Activated CD4-positive, alpha-beta T cell treated with anti-CD3 and anti-CD28 coated beads for 4 hours (primary cell): ENCODE measurements at places on chromosomes 5 and 9.

DNA sequence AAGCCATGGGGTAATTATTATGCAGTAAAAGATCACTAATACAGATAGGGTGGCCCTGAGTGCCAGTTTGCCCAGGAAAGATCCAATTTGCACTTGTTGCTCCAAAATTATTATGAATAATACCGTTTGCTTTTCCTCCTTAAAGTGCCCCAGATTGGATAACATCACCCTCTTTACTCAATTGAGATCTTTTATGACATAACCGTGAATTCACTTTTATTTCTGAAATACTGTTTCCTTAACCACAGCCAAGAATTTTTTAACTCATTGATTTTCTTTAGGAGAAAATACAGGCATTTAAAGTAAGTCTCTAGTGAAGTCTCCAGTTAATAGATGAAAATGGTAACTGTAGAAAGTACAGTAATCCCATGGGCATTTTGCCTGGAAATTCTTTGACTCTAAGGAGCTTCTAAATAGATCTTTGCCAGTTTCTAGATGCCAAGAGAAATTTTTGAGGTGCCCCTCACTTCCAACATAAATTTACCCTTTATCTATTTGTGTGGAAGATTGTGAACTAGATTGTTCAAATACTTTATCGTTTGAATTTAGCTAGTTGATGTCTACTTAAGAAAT lies 99.2 kb downstream of the UHRF2 start:
- no peak for DNase-seq

DNA sequence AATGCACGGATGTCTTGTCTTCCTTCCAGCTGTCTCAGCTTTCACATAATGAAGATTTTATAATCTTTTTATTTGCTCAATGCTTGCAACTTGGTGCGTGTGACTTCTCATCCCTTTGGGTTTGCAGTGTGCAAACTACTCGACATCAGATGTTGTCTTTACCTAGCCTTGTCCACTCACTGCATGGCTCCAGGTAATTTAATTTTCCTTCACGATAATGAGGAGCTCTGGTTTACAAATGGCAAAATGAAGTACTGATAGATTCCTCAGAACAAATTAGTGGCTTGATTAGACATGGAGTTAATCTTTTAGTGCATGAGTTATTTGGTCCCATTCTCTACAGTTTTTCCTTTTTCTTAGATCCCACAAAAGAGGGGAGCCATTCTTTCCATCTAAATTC lies 603.0 kb downstream of the CCDC171 start:
- no peak for DNase-seq

DNA sequence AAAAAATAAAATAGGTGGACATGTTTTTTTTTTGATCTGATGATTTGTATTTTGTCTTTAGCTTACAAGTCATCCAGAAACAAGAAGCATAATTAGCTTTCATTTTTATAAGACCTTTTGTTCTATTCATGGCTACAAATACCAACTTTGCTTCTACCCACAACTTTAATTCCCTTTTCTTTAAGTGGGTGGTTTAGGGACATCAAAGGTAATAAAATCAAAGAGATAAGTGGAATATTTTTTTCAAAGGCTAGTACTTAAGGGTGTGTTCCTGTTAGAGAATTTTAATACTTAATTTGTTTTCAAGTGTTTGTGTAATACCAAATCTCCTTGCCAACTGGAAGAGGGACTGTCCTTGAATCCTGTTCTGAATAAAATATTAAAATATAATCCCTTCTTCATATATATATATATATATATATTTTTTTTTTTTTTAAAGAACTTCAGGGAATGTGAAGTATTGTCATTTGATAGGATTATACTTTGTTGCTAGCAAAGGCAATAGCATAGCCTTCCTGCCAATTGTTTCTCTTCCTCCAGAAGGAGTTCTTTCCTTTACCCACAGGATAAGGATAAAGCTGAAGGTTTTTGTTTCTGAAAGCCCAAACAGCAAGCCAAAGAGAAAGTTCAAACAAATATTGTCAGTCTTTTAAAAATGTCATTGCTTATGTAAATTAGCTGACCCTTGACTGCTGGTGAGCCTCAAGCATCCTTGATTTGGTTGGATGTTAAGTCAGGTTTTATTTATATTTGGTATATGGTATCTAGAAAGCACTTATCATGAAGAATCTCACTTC lies 108.9 kb downstream of the PAM start:
- no peak for DNase-seq

GRCh38 chr5:42811591-42812446 lies at the start of gene SELENOP:
TSS of gene SELENOP (minus strand) at chr5:42811892. CDS start at chr5:42808353, 3,539 bp downstream.
- DNase-seq: no peak

DNA sequence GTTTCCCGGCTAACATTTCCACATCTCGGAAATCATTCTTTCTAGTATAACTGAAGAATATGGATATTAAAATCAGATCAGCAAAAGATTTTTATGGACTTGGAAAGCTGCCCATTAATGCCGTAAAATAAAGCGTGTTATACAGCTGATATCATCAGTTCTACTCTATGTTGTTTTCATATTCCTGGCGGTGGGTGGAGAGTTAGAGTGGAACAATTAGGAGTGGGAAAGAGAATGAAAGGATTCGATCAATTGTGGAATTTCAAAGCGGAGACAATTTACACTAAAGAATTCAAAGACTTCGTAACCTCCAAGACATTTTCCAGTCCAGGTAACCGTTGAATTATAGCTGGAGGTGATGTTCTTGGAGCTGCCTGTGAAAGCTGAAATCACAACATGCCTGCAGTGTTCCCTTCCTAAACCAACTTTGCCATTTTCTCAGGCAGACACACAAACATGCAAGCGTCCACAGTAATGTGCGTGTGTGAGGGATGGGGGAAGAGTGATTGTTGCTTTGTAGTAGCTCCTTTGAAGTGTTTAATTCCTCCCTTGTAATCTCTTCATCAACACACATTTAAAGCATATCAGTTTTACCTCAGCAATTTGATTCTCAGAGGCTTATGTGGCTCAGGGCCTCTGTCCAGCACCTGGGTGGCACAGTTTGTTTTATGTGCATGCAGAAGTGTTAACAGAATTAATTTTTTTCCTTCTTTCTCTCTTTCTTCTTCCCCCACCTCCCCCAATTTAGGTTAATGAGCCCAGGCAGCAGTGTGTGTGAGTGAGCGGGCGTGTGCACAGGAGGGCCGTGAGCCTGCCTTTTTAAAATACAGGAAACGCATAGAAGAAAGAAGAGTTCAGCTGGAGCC lies 544.1 kb downstream of the RAB3C start:
- no peak for DNase-seq

- no peak for DNase-seq
Measured at GRCh38 chr5:38250763-38251448, 7.5 kb upstream of the EGFLAM start.

GRCh38 chr9:118832371-118832770 lies 536.9 kb downstream of the BRINP1 start:
- DNase-seq: no peak

GRCh38 chr9:27414220-27414761 lies 109.8 kb upstream of the IFNK start:
- no peak for DNase-seq

DNA sequence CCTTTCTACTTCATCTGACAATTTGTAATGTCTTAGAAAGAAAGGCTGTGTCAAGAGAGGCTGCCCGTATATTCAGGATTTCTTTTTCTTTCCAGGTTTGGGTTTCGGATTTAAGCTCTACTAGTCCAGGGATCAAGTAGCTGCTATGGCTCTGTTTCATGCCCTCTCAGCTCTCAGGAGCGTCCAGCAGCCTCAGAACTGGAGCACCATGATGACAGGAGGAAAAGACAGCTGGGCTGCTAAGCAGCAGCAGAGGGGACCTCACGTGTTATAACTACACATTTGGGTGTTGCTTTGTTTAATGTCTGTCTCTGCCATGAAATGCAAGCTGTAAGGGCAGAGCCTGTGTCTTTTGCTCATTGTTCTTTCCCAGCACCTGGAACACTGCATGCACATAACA lies 28.5 kb downstream of the TBC1D2 start:
- DNase-seq: no peak

GRCh38 chr5:81965524-81965923 lies 6.3 kb upstream of the ATG10 start:
- DNase-seq: no peak

DNA sequence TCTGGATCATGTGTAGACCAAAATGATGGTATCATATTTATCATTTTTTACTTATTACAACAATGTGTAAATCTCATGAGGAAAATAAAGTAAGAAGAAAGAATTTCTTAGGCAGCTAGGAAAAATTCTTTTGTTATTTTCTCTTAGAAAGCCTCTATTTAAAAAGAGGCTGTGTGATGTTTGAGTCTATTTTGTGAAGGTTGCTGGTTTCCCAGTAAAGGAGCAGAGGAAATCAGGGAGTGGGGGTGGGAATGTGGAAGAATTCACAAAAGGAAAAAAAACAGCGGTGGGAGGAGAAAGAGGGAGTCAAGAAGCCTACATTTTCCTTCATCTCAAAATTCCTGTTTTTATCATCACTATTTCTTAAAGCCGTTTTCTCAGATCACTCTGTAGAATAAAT lies 20.1 kb downstream of the PTCH1 start:
- DNase-seq: no peak

- no peak for DNase-seq
Measured at GRCh38 chr5:139662617-139663016, 14.5 kb downstream of the CXXC5 start.

- no peak for DNase-seq
Measured at GRCh38 chr5:61461417-61461816, 129.4 kb downstream of the ZSWIM6 start.

DNA sequence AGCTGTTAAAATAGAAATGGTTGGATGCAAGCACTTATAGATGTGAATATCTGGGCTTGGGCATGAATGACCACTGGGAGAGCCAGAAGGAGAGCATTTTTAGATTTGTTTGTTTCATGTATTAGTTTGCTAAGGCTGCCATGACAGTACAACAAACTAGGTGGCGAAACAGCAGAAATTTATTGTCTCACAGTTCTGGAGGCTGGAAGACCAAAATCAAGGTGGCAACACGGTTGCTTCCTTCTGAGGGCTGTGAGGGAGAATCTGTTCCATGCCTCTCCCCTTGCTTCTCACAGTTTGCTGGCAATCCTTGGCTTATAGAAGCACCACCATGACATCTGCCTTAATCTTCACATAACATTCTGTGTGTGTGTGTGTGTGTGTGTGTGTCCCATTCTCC lies 20.2 kb upstream of the CDC23 start:
- DNase-seq: no peak

DNA sequence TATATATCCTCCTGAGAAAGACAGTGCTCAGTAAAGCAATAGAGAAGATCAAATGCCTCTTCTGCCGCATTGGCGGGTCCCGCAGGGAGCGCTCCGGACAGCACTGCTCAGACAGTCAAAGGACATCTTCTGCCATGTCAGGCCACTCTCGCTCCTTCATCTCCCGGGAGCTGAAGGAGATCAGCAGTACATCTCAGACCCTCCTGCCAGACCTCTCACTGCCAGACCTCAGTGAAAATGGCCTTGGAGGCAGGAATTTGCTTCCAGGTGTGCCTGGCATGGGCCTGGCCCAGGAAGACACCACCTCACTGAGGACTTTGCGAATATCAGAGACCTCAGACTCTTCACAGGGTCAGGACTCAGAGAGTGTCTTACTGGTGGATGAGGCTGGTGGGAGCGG lies 12.2 kb downstream of the PTGER4 start:
- DNase-seq: no peak

GRCh38 chr5:157115012-157115411 lies 6.2 kb upstream of the HAVCR2 start:
- DNase-seq: no peak

DNA sequence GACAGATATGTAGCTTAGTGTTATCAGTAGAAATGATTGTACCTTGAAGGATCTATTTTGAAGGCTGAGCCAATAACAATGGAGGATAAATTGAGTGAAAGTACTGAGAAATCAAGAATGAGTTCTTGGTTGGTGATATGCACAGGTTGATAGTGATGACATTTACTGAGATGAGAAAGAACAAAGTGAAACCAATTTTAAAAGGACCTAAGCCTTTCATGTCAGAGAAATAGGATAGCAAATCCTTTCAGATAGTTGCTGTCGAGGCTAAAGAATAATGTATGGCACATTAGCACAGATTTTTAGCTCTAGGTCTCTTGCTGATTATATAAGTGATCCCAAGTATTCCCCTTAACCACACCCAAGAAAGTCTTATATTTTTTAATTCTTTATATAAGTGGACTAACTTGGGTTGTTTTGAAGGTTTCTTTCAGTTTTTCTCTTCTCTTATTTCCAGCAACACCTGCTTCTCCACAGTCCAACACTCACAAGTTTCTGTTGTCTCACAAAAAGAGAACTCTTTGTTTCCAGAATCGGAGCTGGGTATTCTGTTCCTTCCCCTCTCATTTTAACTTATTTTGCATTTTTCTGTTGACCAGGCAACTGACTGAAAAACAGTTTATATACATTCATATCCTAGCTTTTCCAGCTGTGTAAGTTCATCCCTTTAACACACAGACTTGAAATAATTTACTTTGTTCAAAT lies 286.9 kb upstream of the ATP10B start:
- DNase-seq: no peak

DNA sequence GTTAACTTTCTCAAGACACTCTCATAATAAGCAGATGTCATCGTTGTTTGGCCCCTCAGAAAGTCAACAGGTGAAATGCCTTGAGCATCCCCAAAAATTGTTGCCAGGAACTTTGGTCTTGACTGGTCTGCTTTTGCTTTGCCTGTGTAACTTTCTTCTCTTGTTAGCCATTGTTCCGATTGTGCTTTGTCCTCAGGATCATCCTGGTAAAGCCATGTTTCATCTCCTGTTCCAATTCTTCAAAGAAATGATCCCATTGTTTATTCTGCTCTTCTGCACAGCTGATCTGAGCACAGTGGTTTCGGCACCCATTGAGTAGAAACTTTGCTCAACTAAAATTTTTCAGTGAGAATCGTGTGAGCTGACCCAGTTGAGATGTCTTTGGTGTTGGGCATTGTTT lies 8.1 kb upstream of the ZBED3 start:
- DNase-seq: no peak

DNA sequence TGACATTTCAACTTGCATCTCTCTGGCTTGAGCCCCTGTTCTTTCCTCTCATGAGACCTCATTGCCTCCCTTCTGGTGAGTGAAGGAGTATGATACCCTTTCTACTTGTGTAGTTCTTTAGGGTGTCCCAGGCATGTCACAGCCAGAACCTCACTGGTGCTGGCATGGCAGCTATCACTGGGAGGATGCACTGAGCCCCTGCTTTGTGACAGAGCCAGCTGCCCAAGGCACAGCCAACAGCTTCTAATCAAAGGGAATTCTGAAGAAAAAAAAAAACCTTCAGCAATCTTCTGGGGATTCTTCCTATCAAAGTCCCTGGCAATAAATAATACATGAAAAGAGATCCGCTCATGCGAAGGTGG lies 652.6 kb upstream of the KLF4 start:
- DNase-seq: no peak

- DNase-seq: no peak
Measured at GRCh38 chr9:119662329-119662728, 293.1 kb upstream of the BRINP1 start.

GRCh38 chr9:113536166-113536482 lies 72.6 kb downstream of the RGS3 start:
- DNase-seq: no peak

DNA sequence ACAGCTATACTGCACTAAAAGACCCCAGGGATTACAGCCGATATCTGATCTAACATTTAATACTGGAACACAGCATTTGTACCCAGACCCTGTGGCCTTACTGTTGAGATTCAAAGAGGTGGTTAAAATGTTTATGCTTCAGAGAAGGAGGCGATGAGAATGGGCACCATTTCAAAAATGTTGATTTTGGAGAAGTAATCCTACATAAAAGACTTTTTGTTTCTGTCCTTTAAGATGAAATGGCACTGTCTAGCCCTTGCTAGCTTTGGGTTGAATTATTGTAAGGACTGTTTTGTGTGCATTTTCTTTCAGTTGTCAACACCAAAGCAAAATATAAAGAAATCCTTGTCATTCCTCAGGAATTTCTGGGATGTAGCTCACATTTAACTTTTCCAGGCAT lies 288.5 kb upstream of the ANKH start:
- no peak for DNase-seq
